ENCODE measurements at places on chromosomes 1 and 21. TPM values are rescaled to one million over a fixed set of nuclear protein-coding genes. Genes with fewer than 3 reads are reported as not detected.

- DNase-seq, result no peak
These were observed 25.2 kb downstream of the RWDD3 start for GRCh38 chr1:95259245-95259644.

- no peak for DNase-seq
These were observed 67.8 kb downstream of the TOMM20 start for GRCh38 chr1:235060607-235061470.

GRCh38 chr1:169999331-169999741 is 75.2 kb downstream of the KIFAP3 start:
- no peak for DNase-seq

- DNase-seq, result no peak
These were observed 3.8 kb downstream of the ZNF644 start for GRCh38 chr1:91018006-91018405.

The ARMH1 gene
- 1.9 TPM for total RNA-seq

DNA sequence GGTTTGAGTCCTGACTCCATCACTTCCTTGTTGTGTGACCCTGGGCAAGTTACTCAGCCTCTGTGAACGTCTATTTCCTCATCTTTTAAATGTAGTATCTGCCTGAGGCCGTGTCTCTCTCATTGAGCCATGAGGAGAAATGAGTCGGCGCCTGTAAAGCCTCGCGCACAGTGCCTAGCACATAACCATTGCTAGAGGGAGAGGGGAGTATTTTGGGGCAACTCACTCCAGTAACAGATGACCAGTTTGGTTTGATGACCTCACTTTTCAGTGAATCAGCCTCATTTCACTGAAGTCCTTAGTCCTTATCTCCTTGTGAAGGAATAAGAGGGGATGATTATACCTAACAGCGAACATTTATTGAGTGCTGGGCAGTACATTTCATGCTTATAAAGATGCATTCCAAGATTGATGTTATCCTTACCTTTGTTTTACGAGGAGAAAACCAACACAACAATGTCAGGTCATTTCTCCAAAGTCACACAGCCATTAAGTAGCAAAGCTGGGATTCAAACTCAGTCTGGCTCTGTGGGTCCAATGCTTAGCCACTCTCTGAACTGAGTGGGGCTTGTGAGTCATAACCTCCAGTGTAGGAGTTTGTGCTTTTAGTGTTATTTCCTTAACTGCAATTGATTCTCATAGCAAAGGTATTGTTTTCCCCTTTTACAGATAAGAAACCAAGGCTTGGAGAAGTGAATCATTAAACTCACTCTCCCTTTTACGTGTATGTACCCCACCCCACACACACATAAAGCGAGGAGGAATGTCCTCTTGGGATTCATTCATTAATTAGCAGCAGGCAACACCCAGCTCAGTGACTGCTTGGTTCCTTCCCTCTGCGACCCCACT is 25.9 kb downstream of the KCNC4 start:
- DNase-seq, result no peak

GRCh38 chr1:239418681-239419080 is 32.3 kb downstream of the CHRM3 start:
- DNase-seq, result no peak

The KPRP gene
- total RNA-seq, result not detected

The TAF5L gene
- total RNA-seq, result 24.8 TPM

GRCh38 chr1:78184460-78185072 is 138.8 kb downstream of the GIPC2 start:
- DNase-seq, result no peak

- DNase-seq, result no peak
These were observed 72.5 kb upstream of the SMYD2 start for GRCh38 chr1:214208460-214208859.

The MROH7 gene
- total RNA-seq, result 2.4 TPM

- DNase-seq, result no peak
These were observed 165.0 kb downstream of the PLXNA2 start for GRCh38 chr1:208079161-208079560.
